ENCODE measurements at places on chromosomes 2 and 18. TPM values are rescaled to one million over a fixed set of nuclear protein-coding genes. Genes with fewer than 3 reads are reported as not detected.
A peak's percentile ranks its signal among the peaks of the same experiment; 100 is the strongest.

The KCNG2 gene
- 0.36 TPM for polyA plus RNA-seq

DNA sequence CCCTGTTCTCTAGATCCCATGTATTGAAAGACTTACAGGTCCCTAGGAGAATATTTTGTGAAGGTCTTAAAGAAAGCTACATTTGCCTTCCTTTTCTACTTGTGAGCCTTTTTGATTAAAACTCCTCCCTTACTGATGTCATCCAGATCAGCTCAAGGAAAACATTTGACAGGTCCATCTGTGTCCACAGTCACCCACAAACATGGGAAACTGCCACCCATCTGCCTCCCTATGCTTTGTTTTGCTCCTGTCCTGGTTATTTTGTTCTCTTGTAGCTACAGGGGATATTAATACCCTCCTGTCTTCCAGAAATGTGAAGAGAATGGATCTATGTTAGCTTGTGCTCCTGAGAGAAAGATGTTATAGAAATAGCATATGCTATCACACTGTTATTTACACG lies 203.6 kb upstream of the GALNT5 start:
- DNase-seq, result no peak

The SAG gene
- 0.05 TPM for polyA plus RNA-seq

- no peak for DNase-seq
Observed at GRCh38 chr2:31802711-31803110, 208.1 kb downstream of the MEMO1 start.

DNA sequence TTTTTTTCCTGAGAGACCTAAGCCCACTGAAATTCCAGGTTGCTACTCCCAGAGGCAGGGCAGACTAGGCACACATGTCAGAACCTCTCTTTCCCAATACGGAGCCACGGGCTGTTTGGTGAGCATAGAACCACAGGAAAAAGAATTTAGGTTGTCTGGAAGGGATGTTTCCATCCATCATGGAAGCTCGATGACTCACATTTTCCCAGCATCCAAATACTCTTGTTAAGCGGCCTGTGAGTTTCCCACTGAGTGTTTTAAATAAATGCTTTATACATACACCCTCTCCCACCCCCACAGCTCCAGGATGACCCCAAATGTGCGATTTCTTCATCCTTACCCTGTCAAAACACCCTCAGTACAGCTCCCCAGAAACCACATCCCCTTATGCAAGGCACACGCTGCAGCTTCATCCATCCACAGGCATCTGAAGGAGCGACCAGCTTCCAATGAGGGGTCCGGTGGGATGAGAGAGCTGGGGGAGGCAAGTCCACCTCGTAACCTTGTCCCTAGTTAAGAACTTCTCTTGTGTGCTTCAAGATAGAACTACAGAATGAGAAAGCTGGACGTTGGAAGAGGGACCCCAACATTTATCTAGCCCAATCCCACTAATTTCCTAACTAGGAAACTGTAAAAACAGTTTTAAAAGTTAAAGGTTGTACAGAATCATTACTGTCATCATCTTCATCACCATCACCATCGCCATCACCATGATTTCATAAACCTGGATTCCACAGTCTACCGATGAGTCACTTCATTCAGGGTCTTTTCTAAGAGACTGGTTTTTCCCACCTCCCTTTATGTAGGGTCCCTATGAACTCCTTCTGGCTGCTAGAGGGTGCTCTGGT lies 63.5 kb upstream of the FZD7 start:
- no peak for DNase-seq

DNA sequence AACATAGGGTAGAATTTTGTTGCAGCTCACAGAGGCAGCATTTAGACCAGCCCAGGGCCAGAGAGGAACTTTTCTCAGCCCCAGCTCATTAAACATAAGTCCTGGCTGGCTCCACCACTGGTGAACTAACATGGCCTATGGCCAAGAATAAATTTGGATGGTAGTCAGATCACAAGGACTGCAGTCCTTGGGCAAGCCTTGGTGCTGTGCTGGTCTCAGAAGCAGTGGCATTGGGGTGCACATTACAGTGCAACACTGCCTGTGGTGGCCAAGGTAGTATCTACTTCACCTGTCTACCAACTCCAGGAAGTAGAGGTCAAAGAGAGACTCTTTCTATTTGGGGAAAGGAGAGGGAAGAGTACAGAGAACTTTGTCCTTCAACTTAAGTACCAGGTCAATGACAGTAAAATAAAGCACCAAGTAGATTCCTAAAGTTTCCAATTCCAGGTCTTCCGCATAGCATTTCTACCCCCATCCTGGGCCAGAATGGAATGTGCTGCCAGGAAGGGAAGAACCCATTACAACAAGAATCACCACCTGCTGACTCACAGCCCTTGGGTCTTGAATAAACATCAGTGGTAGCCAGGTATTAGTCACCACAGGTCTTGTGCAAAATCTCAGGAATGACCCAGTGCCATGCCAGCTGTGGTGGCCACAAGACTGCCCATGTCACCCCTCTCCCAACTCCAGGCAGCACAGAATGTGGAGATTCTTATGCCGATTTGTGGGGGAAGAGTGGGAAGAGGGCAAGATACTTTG lies 155.4 kb upstream of the FSIP2 start:
- DNase-seq, result no peak

GRCh38 chr2:234548695-234549420 lies 52.0 kb upstream of the ARL4C start:
- peak; percentile 82 for DNase-seq

The CTAGE1 gene
- polyA plus RNA-seq, result not detected

The NGEF gene
- not detected for polyA plus RNA-seq

DNA sequence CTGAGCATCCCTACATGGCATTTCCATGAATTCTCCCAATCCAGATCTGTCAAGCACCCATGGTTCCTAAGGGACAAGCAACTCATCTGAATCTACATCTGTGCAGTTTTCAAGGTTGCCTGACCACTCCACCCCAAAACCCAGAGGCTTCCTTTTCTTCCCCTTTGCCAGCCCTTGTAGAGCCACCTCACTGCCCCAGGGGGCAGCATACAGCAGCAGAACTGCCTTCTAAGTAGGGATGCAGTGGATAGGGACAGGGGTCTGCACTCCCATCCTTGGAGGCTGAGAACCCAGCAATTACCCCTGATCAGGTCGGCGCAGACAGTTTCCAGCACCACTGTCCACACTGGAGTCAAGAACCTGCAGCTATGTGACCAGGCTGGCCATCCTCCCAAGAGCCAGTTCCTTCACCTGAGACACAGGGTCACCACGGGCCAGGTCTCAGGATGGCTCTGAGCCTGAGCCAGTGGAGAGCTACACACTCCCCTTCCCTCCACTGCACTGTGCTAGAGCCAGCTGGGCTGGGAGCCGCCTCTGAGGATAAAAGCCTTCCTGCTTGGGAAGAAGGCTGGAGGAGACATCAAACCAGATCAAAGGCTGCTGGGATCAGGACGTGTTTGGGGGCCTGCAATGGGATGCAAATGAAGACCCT lies 283.1 kb downstream of the CELF4 start:
- DNase-seq, result no peak

DNA sequence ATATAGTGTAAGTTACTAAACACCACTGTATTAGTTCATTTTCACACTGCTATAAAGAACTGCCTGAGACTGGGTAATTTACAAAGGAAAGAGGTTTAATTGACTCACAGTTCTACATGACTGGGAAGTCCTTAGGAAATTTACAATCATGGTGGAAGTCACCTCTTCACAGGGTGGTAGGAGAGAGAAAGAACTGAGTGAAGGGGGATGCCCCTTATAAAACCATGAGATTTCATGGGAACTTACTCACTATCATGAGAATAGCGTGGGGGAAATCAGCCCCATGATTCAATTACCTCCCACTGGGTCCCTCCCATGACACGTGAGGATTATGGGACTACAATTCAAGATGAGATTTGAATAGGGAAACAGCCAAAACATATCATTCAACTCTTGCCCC lies 618.0 kb downstream of the NYAP2 start:
- DNase-seq, result no peak

DNA sequence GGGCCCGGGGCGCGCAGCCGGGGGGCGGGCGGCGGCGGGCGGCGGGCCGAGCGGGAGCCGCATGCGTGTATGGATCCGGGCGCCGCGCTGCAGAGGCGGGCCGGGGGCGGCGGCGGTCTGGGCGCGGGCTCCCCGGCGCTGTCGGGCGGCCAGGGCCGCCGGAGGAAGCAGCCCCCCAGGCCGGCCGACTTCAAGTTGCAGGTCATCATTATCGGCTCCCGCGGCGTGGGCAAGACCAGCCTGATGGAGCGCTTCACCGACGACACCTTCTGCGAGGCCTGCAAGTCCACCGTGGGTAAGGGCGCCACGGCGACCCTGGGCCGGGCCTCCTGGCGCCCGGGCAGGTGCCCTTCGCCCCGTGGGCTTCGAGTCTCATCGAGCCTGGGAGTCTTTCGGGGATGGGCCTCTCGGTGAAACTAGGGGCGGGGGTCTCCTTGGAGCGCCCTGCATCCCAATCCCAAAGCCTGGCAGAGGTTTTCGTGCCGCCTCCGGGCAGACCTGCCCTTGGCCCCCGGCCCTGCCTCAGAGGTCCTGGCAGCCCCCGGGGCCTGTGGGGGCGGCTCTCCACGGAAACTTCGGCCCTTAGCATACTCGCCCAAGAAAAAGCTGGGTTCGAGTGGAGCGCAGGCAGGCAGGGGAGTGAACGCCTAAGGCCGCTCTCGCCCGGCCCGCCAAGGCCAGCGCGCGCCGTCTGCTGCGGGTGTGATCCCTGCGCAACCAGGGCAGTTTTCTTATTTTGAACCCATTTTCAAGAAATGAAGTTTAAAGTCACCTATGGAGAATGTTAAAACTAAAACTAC lies 622 bp downstream of the RAB12 start:
- no peak for DNase-seq

The SEMA4C gene
- polyA plus RNA-seq, result 27.4 TPM

The FOXD4L1 gene
- polyA plus RNA-seq, result 2.4 TPM

DNA sequence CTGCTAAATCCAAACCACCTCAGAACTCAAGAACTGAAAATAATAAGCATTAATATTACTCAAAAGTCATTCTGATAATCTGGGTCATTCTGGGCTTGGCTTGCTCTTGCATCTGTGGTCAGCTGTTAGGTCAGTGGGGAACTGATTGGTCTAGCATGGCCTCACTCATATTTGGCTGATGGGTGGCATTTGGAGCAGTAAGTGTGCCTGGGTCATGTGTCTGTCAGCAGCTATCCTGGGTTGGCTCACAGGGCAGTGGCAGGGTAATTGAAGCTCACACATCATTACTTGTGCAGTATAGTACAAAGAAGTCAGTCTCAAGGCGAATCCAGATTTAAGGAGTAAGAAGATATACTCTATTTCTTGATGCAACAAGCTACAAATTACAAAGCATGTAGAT lies 9.6 kb downstream of the RPL37A start:
- no peak for DNase-seq

DNA sequence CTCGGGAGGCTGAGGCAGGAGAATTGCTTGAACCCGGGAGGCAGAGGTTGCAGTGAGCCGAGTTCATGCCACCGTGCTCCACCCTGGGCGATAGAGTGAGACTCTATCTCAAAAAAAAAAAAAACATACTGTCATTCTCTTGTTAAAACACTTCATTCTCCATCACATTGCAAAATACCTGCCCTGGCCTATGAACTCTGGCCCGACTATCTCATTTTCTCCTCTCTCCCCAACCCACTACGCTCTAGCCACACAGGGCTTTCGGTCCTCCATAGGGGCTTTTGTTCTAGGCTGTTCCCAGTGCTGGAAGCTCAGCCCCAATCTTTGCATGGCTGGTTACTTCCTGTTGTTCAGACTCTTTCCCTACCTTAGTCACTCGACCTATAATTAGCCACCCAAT lies 10.3 kb downstream of the CEP76 start:
- no peak for DNase-seq

GRCh38 chr18:24543795-24544498 lies 83.5 kb downstream of the HRH4 start:
- DNase-seq, result peak; percentile 55

- DNase-seq, result no peak
Observed at GRCh38 chr2:143158098-143158497, 28.9 kb downstream of the ARHGAP15 start.

GRCh38 chr2:158695305-158695704 lies 99.8 kb upstream of the DAPL1 start:
- DNase-seq, result no peak
